Myocyte (in vitro differentiated cells): ENCODE measurements at places on chromosomes 11 and 22. TPM values are rescaled to one million over a fixed set of nuclear protein-coding genes. Genes with fewer than 3 reads are reported as not detected.

The SLC15A3 gene
- 9.4 and 17.0 TPM in 2 replicates for total RNA-seq

The MPST gene
- 71.5 and 109 TPM in 2 replicates for total RNA-seq

The B3GAT1 gene
- not detected in 2 replicates for total RNA-seq

The CDCA5 gene
- 0.75 and 1.8 TPM in 2 replicates for total RNA-seq

The LDHAL6A gene
- not detected in 2 replicates for total RNA-seq

The P2RX3 gene
- total RNA-seq: not detected in 2 replicates

The C22orf23 gene
- total RNA-seq: 0.53 and 0.62 TPM in 2 replicates

The OR4C46 gene
- not detected in 2 replicates for total RNA-seq

The SLC22A9 gene
- not detected in 2 replicates for total RNA-seq

The OR5A2 gene
- not detected in 2 replicates for total RNA-seq

The MB gene
- total RNA-seq: 3.9 and 6.2 TPM in 2 replicates

The SAC3D1 gene
- 20.4 and 32.5 TPM in 2 replicates for total RNA-seq

The IFITM5 gene
- not detected in 2 replicates for total RNA-seq

The PLAAT2 gene
- total RNA-seq: 0.52 and 2.3 TPM in 2 replicates

The MS4A15 gene
- total RNA-seq: not detected in 2 replicates

The PNPLA5 gene
- not detected in 2 replicates for total RNA-seq

The GDPD4 gene
- total RNA-seq: not detected in 2 replicates

The C11orf97 gene
- total RNA-seq: not detected in 2 replicates

The ZBTB3 gene
- 6.6 TPM in 2 replicates for total RNA-seq

The NXF1 gene
- total RNA-seq: 44.0 and 48.5 TPM in 2 replicates

The OR6A2 gene
- total RNA-seq: not detected in 2 replicates

The ANGPTL5 gene
- not detected in 2 replicates for total RNA-seq

The DBX1 gene
- not detected in 2 replicates for total RNA-seq

The OR8K5 gene
- not detected in 2 replicates for total RNA-seq

The DDX6 gene
- total RNA-seq: 99.1 and 119 TPM in 2 replicates

The MFRP gene
- total RNA-seq: 0.05 and 0.31 TPM in 2 replicates

The LARGE1 gene
- total RNA-seq: 22.6 and 23.9 TPM in 2 replicates
